ENCODE measurements at places on chromosomes 11 and 22. TPM values are rescaled to one million over a fixed set of nuclear protein-coding genes. Genes with fewer than 3 reads are reported as not detected.

The APIP gene
- 42.8 TPM for total RNA-seq

The SMPD1 gene
- 18.2 TPM for total RNA-seq

The PTGDR2 gene
- total RNA-seq = not detected

The DLG2 gene
- 8.2 TPM for total RNA-seq

GRCh38 chr11:117910941-117911655 is 18.1 kb downstream of the TMPRSS13 start:
- peak; percentile 52 for DNase-seq

- DNase-seq = no peak
Measured at GRCh38 chr22:31339148-31339832, 6.9 kb downstream of the PATZ1 start.

DNA sequence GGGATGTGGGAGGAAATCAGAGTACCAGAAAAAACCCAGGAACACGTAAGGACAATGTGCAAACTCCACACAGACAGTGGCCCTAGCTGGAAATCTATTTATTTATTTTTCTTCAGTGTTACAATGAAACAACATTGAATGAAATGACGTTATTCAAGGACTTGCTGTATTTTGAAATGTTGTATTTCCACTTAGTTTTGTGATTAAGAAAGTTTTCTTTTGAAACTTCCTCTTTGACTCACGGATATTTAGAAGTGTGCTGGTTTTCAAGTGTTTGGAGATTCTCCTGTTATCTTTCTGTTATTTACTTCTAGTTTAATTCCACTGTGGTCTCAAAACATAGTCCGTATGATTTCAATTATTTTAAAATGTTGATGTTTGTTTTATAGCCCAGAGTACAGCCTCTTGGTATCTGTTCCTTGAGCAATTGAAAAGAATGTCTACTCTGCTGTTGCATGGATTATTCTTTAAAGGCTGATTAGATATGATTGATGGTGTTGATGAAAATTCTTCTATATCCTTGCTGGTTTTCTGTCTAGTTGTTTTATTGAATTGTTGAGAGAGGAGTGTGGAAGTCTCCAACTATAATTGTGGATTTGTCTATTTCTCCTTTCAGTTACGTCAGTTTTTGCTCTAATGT is 141.0 kb downstream of the ARHGAP20 start:
- no peak for DNase-seq

- no peak for DNase-seq
Measured at GRCh38 chr11:59012398-59013265, 73.3 kb downstream of the GLYATL1 start.

Data from sigmoid colon (tissue), 7 donors.